ENCODE measurements at places on chromosomes 12 and 14.

DNA sequence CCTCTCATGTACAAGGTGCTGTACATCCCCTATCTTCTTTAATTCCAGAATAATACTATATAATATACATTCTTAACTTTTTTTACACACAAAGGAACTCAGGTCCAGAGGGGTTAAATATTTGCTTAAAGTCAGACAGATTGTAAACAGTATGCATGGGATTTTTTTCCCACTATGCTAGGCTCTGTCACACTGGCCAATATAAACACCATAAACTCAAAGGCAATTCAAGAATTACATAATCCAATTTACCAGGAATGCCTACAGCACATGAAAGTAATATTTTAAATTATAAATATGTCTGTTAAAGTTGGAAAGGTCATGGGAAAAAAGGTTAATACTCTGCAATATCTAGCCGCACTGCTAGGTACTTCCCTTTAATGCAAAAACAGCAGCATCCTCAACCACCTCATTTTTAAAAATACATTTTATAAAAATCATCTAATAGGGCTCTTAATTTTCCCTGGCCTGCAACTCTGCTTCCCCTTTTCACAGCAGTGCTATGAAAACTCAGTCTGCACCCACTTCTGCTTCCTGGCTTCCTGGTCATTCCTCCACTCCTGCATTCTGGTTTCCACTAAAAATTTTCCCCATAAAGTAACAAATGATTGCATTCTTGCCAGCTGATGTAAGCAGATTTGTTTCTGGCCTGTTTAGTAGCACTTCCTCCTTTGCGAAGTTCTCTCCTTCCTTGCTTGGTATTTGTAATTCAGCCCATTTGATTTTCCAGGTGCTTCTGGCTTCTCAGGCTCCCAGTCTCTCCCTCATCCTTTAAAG, 128.1 kb downstream of the ITPR2 start:
- DNase-seq, result no peak

DNA sequence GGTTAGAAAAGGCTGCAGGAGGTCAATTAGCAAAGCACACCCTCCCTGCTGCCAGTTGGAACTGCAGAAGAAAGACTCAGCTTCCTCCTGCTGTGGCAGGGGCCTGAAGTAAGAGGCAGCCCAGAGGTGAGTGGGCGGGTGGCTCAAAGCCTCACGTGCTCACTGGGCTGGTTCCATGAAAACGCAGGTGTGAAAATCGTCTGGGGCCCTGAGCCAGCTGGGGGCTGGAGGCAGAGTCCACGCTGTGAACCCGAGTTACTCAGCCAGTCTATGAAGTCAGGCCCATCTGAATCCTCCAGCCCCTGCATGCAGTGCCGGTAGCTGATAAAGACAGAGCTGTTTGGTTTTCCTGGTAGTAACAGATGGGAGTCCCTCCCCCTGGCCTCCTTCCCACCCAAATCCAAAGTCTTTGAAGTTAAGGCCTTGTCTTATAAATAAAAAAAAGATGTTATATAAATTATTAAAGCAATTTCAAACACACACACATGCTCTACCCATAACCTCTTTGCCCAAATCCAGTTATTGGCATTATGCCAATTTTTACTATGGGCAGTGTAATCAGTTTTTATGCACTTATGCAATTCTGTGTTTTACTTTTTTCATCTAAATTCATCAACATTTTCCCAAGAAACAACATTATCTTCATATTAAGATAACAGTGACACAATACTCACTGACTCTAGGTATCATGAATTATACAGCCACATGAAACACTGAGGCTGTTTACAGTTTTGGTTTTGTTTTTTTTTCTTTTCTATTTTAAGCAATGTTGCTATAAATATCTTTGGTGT, 57.9 kb upstream of the PNMA1 start:
- DNase-seq, result peak; percentile 37

DNA sequence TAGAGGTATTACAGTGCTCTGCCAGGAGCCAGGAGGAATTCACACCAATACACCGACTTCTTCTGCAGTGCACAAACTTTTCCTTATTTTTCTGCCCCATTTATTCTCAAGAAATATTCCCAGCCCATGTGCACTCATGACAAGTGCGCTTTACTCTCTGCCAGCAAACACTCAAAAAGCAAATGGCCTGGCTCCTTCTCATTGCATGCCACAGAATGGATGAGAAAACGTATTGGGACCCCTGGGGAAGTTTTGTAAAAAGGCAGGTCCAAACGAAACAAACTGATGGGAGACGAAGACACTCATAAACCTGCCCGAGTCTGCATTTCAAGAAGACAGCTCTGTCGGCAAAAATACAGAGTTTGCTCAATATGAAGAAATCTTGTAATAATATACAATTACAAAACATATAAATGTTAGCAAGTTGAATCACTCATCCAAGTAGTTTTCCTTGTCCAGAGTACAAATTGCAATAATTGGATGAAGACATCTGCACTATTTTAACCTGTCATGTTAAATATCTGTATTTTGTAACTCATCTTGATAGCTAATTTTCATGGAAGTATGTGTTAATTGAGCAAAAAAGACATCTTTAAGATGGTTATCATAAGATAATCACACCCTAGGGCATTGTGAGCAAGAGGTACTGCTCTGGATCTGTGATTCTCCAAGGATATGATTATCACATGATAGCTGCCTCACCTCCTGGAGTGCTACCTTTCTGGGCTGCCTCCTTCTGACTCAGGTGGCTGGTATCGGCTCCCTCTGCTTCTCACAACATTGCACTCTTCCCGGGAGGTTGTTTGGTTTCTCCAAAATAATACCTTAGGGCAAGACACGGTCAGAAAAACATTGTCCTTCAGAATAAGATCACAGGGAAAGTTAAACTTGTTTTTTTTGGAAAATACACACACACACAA, 260.8 kb upstream of the G2E3 start:
- DNase-seq, result no peak

DNA sequence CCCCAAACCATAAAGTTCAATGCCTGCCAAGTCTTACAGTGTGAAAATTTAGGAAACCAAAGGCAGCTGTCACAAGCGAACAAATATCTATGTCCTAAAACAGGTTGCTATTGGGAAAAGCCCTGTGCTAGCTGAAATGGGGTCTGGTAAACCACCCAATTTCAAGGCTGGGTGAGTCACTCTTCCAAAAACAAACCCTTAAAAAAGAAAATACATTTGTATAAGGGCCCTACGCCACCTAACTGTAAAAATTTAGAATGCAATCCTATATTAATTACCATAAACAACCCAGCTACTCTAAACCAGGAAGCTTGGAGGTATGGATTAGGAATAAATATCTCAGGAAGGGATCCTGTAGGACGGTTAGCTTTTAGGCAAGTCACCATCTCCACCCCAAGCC, 32.1 kb downstream of the PRMT8 start:
- no peak for DNase-seq

- DNase-seq, result no peak
Observed at GRCh38 chr14:46259536-46259935, 392.0 kb downstream of the RPL10L start.

DNA sequence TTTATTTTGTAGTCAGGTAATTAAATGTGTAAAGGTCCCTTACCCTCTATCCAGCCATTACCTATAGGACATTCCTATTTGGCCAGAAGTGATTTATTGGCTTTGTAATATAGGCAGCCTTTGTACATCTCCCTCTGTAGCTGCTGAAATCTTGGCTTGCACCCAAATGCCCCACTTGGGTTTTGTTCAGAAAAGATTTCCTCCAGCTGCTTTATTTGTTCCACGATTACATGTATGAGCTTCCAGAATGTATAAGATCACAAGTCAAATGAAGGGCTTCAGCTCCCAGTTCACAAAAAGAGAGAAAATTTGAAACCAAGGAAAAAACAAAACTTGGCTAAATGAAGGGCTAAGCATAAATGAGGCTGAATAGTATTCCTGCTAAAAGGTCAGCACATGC, 103.4 kb downstream of the EFCAB11 start:
- DNase-seq, result no peak

DNA sequence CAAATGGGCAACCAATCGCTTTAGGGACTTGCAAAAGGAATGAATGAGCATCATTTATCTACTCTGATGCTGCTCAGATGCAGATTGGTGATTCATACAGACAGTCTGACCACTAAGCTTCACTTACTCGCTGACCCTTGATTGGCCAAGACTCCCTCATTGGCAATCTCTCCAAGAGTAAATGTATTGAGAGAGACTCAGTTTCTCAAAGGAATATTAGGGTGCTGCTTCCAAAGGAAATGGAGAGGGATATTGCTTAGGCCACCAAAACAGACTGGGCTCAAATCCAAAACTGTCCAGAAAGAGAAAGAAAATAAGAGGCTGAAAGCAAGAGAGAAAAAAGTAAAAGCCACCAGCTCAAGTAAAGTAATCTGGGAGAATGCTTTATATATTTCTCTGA, 785.2 kb downstream of the GALC start:
- no peak for DNase-seq

Measured in cerebellum (tissue), 4 donors.